ENCODE measurements at places on chromosomes 2 and 18.

DNA sequence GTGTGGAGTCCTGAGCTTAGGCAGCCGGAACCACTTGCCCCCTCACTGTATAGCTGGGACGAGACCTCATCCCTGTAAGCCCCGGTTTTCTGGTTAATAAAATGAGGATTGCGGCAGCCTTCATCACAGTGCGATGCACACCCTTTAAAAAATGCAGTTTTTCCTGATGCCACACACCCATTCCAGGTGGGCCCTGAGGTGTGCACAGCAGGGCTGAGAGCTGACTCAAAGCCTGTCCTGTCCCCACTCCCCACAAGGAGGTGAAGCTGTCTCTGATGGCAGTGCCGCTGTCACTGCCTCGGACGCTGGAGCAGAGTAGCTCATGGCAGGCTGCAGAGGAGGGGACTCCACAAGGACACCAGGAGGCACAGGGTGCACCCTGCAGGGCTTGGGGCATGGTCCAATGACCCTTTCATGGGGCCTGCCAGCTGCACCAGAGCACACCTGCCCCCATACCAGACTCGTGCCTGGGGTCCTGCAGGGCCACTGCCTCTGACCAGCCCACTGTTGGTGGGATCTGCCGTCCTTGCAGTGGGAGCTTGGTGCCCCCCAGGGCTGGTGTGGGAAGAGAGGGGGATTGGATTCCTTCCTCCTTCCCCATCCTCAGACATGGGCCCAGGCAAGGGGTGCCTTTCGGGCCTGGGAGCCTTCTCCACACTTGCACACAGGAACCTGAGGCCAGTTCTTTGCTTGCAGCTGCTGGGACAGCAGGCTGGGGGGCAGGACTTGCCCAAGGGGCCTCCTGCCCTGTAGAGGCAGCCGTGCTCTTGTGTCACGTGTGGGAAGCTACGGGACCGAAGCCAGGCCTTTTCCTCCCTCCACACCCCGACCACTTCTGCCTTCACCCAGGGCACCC is 22.8 kb downstream of the GPC1 start:
- no peak for DNase-seq

- no peak for DNase-seq
Measured at GRCh38 chr18:31325051-31325450, 7.1 kb downstream of the DSG1 start.

- no peak for DNase-seq
Measured at GRCh38 chr2:96906729-96907114, 36.8 kb upstream of the SEMA4C start.

DNA sequence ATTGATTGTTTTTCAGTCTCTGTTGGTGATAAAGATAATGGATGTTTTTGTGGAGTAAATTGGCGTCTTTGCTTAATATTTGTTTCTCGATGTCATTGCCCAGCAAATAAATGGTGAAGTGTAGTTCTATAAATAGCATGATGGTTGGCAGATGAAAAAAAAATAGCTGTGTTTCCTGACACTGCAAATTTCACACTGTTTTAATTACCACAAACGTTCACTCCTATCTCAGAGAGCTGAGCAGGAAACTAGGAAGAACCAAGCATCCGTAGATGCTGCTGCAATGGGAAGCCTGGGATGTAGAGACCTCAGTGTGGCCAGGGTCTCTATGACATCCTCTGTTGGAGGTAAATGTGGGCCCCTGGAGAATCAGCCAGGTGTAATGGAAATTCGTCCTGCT is 183.2 kb downstream of the CYRIA start:
- no peak for DNase-seq

- DNase-seq = no peak
Measured at GRCh38 chr18:13681701-13682100, 44.7 kb downstream of the FAM210A start.

DNA sequence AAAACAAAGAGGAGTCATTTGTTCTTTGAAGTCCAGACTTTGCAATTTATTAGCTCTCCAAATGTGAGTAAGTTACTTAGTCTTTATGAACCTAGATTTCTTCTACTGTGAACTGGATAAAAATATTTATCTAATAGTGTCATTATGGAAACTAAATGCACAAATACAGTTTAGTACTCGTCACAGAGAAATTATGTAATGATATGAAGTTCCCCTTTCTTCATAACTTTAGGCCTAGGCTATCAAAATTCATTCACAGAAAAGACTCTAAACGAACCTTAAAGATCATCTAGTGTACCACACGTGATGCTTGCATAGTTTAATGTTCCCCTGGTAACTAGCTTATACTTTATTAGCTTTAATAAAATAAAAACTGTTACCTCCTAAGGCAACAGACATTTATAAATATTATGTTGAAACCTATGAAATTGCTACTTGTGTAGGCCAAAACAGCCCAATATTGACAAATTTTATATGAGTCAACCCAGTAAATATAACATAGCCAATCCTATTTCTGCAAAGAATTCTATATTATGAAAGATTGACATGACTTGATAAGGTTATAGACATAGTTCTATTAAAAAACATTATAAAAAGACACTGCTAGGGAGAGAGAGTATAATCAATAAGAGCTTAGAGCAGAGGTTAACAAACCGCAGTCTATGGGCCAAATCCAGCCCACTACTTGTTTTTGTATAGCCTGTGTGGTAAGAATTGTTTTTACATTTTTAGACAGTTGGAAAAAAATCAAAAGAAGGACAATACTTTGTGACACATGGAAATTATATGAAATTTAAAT is 44.9 kb upstream of the ITPRID2 start:
- no peak for DNase-seq

DNA sequence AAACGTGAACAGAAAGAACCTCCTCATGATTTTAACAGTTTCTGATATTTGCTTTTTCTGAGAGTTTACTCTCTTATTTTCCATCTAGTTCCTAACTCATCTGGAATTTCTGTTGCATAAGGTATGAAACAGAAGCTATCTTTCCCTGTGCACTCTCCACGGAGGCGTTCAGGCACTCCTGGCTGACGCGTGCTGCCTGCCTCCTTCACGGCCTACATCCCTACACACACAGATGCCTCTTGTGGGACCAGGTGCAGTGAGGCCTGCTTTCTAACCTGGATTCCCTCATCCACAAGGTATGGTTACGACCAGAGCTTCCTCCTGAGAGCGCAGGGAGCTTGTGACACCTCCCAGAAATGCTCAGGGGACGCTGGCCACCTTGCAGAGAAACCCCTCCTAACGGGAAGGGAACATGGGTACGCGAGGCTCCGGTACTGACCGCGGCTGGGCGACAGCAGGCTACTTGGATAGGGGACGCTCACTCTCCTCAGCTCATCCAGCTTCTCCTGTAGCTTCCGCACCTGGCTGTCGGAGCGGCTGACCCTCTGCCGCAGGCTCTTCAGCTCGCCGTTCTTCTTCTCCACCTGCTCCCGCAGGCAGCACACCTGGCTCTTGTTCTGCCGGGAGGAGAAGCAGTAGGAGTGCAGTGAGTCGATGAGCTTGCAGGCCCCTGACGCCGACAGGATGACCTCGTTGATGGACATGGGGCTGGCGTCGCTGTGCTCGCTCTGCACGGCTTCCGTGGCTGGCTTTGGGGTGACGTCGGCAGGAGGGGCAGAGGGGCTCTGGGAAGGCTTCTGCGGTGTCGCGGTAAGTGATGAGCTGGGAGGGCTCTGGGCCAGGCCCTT is 4.3 kb downstream of the THAP4 start:
- no peak for DNase-seq

DNA sequence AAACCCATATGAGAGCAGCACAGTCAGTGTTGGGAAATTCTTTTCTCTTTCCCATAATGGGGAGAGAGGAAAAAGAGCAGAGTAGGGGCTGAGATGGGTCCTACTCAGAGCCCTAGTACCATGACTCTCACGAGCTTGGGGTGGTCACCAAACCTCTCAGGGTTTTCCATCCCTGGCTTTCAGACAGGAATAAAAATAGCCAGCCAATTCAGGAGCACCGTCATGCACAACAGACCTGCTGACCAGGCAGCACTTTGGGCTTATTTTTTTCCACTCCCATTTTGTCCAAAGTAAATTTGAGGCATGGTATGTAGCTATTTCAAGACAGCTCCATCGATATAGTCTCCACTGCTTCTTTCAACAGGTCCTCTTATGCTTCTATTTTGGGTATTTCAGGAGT is 86.4 kb downstream of the TGFA start:
- DNase-seq = no peak
